ENCODE measurements at places on chromosomes 2 and 18.

DNA sequence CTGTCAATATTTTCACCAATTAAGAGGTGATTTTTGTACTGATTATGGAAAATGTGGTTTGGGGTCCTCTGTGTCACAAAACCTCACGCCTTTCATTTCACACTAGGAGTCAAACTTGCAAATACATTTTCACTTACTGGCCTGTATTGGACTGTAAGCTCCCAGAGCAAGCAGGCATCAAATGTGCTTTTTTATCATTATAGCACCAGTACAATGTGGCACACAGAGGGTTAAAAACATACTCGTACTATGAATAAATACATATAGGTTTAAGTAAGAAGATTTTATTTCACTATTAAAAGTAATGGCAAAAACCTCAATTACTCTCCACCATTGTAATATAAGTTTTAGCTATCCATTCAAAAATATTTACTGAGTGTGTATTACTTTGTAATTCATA lies 56.7 kb downstream of the ABCB11 start:
- DNase-seq: no peak

- no peak for DNase-seq
Observed at GRCh38 chr2:120423167-120423943, 77.4 kb downstream of the INHBB start.

DNA sequence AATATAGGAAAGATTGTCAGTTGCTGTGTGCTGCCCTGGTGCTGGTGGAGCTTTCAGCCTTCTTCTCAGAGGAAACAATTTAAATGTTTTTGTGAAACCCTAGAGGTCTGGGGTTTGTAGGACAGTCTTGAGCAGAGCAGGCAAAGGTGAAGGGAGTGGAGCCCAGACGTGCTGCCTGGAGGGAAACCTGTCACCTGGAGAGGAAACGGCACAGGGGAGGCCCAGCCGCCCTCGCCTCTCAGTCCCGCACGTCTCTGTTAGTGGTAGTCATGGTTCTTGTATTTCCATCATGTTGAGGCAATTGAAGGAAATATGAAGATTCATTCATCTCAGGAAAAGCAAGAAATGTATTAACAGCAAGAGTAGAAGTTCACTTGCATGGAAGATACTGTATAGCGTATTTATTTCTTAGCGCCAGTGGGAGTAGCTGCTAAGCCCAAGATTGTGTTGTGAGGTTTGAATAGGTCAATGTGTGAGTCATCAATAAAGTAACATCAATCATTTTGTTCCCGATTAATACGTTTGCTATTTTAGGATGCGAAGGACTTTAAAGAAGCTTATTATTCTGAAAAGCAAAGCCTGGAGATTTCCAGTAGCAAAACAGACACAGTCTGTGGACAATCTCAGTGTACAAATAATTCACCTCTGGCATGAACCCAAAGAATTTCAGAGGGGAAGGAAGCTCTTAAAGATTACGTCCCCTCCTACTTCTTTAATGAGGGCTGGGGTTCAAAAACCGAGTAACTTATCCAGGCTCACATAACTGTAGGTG lies 70.4 kb downstream of the LRRFIP1 start:
- no peak for DNase-seq

DNA sequence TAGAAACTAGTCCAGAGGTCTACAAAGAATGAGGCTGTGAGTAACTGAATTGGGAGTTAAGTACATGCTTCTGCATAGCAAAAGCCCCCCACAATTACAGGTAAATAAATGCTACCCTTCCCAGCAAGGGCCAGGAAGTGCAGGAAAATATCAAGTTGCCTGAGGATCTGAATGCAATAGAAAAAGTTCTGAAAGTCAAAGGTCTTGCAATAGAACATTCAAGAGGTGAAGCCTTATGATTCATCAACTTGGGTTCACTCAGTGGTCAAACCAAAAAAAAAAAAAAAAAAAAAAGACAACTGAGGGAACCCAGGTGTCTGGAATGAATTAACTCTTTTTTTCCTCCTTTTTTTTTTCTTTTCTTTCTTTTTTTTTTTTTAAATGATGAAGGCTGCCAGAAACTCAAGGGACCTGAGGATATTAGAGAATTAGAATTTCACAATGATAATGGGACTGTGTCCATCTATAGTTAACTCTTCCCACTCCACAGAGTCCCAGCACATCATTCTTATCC lies 42.9 kb upstream of the RFX8 start:
- no peak for DNase-seq

DNA sequence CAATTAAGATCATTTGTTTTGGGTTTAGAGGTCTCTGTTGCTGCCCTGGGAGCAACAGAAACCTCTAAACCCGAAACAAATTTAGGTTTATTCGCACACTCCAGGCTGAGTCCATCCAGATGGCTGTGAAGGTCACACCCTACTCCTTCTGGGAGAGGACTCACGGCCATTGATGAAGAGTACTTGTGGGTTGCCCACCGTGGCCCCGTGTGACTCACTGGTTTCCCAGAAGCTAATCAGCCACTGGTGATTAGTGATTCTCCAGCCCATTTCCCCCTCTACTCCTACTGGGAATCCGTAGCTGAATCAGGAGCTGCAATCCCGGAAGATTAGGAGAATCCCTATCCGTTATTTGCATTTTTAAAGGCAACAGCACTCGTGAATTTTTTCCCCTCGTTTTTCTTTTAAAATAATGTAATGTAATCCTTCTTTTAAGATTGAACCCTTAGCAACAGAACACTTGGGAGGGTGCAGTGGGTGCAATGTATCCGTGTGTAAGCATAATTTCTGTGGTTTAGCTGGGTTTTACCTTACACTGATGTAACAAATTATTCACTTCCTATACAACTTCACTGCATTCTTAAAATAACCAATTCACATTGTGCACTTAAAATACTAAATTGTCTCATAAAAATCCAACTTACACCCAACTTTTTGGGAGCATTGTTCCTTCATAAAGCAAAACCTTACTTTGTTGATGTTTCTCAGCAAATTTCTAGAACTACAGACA lies 27.5 kb upstream of the EPAS1 start:
- no peak for DNase-seq

GRCh38 chr18:23238651-23239349 lies 103.5 kb downstream of the CABLES1 start:
- no peak for DNase-seq

- DNase-seq: no peak
Observed at GRCh38 chr2:138180692-138181386, 216.6 kb downstream of the HNMT start.

DNA sequence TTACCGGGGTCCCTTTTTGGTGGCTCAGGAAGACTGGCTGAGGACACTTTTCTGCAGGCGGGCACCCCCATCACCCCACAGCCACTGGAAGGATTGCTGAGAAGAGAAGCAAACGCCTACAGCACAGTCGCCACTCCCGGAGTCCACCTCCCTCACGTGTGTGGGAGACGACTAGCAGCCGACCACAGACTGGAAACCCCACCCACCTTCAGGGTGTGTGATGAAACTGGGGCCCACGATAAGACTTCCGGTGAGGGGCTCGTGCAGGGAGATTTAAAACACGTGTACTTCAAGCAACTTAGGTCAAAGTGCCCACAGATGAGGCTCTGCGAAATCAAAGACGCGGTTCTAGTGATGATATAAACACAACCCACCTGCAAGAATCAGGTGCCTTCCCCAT lies 26.3 kb downstream of the MBP start:
- no peak for DNase-seq

DNA sequence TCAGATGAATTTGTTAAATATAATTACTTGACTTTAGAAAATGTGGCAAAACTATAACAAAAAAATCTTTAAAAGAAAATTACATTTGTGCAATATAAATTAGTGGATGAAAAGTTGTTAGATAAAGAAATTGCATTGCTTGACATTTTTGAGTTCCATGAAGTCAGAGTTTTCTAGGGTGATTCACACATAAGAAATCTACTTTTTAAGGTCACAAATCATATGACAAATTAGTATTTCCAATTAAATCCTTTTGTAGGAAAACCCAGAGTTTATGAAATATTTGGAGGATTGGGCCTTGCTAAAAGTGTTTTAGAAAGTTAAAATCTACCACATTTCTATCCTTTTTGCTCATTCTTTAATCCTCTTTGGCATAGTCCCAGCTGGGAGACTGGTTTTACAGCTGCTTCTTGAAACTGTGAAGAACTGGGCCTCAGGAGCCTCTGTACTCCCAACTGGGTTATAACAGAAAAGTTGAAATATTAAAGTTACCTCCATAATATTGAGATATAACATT lies 289.2 kb downstream of the LRRTM4 start:
- DNase-seq: no peak

Data from stimulated activated naive B cell treated with anti-CD40 and anti-IgM and Interleukin-4, amounts not matched to agents 10 μg/mL and 1 μg/mL and 100 μg/mL, for 72 hours (primary cell).